ENCODE measurements at places on chromosomes 7 and 10.

GRCh38 chr7:26399736-26400135 lies 108.1 kb downstream of the SNX10 start:
- DNase-seq, result no peak

GRCh38 chr7:7810826-7811225 lies 92.4 kb upstream of the RPA3 start:
- no peak for DNase-seq

- no peak for DNase-seq
Measured at GRCh38 chr7:131961054-131961680, 404.7 kb upstream of the PODXL start.

- no peak for DNase-seq
Measured at GRCh38 chr10:32751582-32751981, 206.4 kb downstream of the ITGB1 start.

Data from neuronal stem cell (in vitro differentiated cells).